Stimulated activated CD4-positive, alpha-beta T cell treated with anti-CD3 and anti-CD28 coated beads, Interleukin-2, amount 100 ng/mL, for 48 hours (primary cell): ENCODE measurements at places on chromosomes 12 and 14.
A peak's percentile ranks its signal among the peaks of the same experiment; 100 is the strongest.

DNA sequence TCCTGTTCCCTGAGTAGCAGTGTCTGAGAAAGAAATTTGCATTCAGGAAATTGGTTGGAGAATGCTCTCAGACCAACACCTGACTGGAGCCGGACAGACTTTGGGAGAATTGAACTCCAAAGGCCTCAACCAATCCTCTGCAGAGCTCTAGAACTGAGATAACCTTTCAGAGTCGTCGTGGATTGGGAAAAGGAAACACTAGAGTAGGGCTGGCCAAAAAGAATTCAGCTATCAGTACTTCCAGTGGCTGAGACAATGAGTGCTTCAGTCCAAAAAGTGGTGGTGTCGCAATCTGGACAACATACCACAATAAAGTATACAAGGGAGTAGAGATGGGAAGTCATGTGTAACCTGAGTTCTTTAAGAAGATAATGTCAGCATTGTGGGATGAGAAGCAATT lies 377.1 kb downstream of the SLC16A7 start:
- no peak for DNase-seq

- no peak for DNase-seq
Measured at GRCh38 chr14:38174711-38175110, 33.0 kb upstream of the SSTR1 start.

- DNase-seq = no peak
Measured at GRCh38 chr14:23409475-23409874, 1.4 kb upstream of the MYH6 start.

- DNase-seq = no peak
Measured at GRCh38 chr14:66069036-66069435, 417.1 kb upstream of the CCDC196 start.

GRCh38 chr14:93958567-93959238 lies 17.7 kb downstream of the ASB2 start:
- no peak for DNase-seq

GRCh38 chr12:132249689-132250478 lies 79.5 kb downstream of the GALNT9 start:
- DNase-seq = no peak

DNA sequence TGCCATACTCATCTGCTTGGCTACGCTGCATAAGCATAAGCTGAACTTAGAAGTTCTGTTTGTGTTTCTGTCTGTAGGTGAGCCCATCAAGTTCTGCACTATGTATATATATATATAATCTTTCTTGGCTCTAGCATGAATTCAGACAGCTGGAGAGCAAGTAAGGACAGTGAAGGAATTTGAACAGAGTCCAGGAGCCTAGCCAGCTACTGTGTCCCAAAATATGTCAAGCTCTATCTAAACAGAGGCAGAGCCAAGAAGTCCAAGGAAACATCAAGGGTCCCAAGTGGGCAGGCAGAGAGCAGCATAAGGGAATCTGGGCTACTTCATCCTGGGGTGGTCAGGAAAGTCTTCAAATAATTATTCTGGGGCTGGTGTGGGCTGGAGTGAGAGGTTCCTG lies 118.5 kb upstream of the NPAS3 start:
- DNase-seq = no peak

DNA sequence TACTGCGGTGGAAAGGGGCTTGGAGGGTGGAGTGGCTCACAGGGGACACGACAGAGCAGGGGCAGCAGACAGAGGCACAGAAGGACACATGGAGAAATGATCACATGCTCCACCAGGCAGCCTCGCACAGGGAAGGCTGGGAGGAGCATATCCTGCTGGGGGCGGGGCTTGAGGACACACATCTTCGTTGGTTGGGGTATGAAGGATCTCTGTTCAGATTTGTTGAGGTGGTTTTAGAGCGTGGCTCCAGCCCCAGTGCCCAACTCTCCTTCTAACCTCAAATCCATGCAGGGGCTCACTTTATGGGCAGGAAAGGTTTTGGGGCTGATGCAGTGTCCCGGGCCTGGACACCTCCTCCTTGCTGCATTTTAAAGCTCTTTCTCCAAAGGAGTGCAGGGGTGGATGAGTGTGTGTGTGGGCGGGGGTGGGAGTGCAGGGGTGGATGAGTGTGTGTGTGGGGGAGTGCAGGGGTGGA lies 733 bp upstream of the P3H3 start:
- DNase-seq = peak; percentile 50

DNA sequence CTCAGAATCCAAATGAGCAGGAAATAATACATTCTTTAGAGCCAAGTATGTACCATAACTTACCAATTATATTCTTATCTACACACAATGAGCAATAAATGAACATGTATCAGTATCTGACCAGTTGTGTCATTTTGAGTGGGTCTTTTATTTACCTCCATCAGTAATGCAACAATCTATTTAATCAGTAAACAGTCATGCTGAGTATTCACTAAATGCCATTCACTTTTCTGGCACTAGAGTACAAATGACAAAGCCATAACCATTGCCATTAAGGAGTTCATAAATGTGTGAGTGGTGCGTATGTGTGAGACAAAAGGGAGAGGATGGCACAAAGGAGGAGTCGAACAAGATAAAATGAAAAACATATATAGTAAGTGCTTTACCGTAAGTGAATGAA lies 1.5 kb upstream of the STRAP start:
- no peak for DNase-seq

DNA sequence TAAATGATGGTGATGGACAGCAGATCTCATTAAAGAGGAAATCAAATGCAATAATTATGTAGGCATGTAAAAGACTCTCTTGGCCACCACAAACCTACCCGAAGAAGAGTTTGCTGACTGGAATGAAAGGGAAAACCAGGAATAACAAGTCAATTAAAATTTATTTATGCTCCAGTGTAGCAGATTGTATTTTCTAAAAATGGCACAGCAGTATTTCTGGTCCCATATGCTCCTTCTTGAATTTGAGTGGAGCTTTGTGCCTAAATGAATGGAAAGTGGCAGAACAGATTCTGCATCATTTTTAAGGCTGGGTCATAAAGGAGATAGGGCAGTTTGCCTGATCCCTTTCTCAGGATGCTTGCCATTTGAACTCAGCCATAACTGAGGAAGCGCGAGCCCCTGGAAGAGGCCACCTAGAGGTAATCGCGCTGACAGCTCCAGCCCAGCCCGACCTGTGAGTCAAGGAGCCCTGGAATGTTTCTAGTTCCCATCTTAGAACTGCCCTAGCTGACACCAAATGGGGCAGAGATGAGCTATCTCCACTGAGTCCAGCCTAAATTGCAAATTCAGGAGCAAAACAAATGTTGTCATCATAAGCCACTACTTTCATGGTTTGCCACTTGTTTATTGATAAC lies 229.2 kb upstream of the TMTC1 start:
- DNase-seq = no peak

- DNase-seq = no peak
Measured at GRCh38 chr14:100528962-100529560, 58.2 kb downstream of the BEGAIN start.

GRCh38 chr12:53500142-53500775 lies 824 bp upstream of the TARBP2 start:
- no peak for DNase-seq

DNA sequence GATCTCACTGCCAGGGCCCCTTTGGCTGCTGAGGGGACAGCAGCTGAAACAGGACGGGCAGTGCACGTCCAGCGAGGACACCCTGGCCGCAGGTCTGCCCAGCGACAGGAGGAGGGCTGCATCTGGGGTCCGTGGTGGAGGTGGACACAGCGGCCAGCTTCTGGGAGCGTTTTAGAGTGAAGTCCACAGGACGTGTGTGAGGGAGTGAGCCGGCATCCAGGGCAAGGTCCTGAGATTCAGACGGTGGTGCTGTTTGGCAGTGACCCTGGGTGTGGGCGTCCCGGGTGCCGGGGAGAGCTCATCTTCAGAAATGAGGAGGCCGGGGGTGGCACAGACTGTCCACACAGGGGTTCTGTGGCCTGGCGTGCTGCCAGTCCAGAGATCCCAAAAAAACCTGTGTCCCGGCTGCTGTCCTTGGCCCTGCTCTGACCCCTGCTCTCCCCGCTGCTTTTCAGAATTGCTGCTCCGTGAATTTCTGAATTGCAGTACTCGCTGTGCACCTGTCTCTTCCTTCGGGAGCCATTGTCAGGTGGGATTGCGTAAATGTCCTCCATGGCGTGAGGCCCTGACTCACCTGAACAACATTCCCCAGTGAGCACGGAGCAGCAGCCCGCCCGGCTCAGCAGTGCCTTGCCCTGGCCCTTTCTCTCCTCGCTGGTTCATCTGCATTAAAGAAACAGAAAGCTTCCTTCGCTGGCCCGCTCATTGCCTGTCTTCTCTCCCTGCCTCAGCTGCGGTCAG lies 183.5 kb upstream of the C14orf180 start:
- no peak for DNase-seq

DNA sequence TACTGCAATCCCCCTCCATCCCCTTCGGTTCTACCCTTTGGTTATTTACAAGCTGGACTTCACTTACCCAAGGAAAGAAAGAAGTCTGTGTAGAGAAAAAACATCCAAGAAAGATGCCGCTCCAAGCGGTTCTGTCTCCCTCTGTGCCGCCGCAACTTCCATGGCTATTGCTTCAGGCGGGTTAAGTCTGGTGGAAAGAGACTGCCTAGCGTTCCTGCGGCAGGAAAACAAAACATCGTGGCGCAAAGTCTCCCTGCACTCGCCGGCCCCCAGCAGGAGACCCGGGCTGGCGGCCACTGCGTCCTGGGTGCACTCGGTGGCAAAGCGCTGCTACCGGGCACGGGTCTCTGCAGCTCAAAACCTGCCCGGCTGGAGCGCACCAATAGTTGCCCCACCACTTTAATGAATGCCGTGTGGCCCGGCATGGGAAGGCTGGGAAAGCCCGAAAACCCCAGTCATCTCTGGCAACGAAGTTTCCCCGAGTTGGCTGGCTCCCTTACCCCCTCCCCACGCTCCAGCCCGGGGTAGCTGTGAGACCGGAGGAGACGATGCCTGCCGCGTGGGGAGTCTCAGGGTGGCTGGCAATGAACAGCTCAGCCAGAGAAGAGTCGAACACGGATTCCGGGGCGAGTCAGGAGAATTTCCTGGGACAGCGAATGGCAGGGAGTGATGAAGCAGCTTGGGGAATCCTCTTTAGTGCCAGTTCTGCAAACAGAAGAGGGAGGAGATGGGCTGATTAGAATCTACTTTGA lies 3.5 kb upstream of the KCNK10 start:
- DNase-seq = no peak

- DNase-seq = no peak
Measured at GRCh38 chr12:106115440-106115839, 23.3 kb downstream of the NUAK1 start.

- no peak for DNase-seq
Measured at GRCh38 chr12:126926023-126926594, 1340.9 kb upstream of the TMEM132C start.

DNA sequence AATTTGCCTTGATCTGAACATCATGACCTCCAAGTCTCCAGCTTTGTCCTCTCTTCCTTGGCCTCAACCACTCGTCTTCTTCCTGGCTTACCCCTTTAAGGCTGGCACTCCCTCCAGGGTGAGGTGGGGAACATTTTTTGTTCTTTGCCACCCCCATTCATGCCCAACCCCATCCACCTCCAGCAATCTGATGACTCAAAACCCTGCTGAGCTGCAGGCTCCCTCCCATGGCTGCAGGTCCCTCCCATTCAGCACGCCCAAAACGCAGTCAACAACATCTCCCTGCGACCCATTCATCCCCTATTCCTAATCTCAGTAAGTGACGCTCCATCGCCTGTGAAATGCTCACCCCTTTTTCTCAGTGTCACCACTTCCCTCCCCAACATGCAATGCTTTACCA lies 138.8 kb upstream of the PRMT8 start:
- DNase-seq = no peak

DNA sequence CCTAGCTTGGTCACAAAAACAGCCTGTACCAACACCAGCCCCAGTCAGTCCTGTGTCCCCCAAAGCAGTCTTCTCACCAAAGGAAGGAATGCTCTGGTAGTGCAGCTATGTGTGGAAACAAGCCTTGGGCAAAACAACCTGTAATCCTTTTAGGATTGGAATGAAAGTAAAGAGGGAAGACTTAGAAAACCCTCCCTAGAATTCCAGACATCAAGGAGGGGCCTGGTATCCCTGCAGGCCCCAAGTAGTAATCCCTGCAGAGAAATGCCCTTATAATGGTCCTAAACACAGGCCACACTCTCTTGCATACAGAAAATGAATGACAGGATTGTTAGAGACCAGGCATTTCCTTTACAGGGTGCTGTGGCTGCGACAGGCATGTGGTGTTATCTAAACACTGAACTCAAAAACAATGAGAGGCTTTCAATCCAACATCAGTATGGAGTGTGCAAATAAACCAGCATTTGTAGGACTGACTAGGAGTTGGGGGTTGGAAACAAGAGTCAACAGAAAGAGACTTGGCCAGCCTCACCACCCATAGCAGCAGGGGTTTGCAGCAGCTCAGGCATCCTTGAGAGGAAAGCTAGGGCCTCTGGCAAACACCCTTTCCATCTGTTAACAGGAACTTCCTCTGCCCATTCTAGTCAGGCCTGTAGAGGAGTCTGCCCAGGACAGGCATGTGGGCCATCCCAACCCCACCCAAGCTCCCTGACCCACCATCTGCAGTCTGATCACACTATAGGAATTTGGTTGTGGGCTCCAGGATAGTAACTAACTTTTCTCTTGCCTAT lies 59.1 kb downstream of the DCAF5 start:
- no peak for DNase-seq

DNA sequence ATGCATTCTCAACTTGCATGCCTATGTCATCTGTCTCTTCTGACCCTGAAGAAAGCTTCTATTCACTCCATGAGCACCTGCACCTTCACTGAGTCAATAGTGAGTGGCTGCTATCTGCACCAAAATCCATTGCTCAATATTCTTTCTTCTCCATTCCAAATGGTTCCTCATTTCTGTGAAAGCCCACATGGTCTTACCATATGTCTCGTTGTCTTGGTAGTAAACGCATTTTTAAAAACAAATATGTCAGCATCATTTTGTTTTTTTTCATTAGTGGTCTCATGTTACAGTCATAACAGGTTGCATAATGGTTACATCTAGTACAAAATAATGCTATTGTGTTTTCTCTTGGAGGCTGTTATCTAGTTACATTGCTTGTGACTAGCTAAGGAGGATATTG lies 106.9 kb upstream of the CPM start:
- no peak for DNase-seq
